ENCODE measurements at places on chromosomes 13 and 19.

- no peak for DNase-seq
Measured at GRCh38 chr19:21856773-21857514, 21.0 kb upstream of the ZNF43 start.

DNA sequence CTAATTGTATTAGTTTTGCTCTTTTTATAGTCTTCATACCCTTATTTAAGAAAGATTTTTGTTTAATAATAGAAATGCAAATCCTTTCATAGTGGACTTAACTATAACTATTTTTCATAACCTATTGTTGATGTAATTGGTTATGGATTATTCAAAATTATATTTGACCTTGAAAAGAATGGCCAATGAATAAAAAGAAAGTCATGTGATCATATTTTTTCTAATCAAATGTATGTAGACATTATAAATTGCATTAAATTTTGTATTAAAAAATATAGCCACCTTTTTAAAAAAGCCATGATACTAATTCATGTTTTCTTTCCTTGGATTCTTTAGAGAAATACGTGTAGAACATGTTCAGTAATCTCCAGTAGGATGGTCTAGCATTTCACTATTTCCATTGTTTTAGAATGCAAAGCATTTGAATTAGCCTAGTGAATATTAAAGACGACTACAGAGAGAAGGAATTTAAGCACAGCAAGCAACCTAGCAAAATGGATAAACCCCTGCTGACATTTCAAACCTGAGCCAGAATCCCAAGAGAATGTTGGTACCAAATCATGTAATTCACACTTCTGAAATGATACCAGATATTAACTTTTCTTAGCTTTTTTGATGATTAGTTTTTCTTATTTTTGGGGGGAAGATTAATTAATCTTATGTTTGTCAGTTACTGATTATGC is 1297.4 kb upstream of the MIR17HG start:
- DNase-seq = no peak

GRCh38 chr19:52584736-52585440 is 14.8 kb downstream of the ZNF701 start:
- no peak for DNase-seq

- no peak for DNase-seq
Measured at GRCh38 chr19:39115105-39115847, 10.3 kb upstream of the PAK4 start.

DNA sequence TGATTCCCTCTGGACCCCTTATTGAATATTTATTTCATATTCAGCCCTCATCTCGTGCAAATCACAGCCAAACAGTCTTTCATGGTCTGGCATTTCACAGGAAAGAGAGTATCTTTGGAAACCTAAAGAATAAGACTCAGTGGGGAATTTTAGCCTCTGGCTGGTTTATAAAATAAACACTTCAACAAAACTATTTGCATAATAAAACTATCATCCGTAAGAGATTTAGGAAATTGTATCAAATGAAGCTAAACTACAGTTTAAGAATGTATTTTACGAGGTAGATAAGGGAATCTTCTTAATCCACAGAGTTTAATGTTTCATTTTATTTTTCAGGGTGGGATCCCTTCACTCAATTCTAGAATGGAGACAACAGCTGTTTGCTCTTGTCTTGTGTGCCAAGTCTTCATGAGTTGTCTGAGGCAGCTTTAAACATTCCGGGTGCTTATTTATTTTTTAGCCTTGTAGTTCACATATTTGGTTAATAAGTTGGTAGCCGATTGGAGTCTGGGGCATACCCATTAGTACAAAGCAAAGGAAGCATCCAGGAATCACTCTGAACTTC is 634.4 kb upstream of the KLF12 start:
- DNase-seq = no peak

GRCh38 chr13:114005206-114005724 is 31.4 kb upstream of the C13orf46 start:
- no peak for DNase-seq

GRCh38 chr19:3535235-3535535 is 3.8 kb upstream of the TEKTIP1 start:
- DNase-seq = no peak

DNA sequence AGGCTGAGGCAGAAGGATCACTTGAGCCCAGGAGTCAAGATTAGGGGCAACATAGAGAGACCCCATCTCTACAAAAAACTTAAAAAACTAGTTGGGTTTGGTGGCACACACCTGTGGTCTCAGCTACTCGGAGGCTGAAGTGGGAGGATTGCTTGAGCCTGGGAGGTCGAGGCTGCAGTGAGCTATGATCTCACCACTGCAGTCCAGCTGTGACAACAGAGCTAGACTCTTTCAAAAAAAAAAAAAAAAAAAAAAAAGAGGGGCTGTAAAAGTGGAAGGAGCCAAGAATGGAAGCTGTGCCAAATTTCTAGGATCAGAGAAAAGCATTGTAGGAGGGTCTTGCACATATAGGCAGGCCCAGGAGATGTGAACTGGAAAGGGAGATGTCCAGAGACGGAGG is 9.6 kb downstream of the DNASE2 start:
- no peak for DNase-seq

GRCh38 chr13:59266478-59267063 is 897.2 kb downstream of the DIAPH3 start:
- DNase-seq = no peak

- no peak for DNase-seq
Measured at GRCh38 chr19:4678881-4679790, 9.0 kb upstream of the MYDGF start.

GRCh38 chr13:25267715-25268114 is 19.6 kb downstream of the MTMR6 start:
- DNase-seq = no peak

DNA sequence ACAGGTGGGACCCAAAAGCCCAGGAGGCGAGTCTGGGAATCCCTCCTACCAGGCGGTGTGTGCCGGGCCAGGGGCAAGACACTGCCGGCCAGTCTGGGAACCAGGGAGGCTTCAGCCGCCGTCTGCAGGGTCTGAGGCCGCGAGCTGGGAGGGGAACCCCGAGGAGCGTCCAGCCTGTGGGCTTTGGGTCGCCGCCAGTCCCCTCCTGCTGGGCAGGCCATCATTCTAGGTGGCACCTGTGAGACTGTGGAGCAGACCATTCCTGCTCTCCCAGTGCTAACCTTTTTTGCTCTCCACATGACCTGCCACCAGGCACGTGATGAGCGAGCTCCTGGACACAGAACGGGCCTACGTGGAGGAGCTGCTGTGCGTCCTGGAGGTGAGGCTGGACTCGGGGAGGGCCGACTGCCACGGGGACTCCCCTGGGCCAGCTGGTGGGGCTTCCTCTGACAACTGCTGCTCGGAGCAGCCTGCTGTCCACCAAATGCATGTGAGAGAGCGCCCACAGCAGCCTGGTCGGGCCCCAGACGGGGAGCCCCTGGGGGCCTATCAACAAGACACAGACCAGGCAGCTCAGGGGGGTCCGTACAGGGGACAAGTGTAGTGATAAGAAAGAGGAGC is 24.6 kb upstream of the F7 start:
- DNase-seq = no peak

DNA sequence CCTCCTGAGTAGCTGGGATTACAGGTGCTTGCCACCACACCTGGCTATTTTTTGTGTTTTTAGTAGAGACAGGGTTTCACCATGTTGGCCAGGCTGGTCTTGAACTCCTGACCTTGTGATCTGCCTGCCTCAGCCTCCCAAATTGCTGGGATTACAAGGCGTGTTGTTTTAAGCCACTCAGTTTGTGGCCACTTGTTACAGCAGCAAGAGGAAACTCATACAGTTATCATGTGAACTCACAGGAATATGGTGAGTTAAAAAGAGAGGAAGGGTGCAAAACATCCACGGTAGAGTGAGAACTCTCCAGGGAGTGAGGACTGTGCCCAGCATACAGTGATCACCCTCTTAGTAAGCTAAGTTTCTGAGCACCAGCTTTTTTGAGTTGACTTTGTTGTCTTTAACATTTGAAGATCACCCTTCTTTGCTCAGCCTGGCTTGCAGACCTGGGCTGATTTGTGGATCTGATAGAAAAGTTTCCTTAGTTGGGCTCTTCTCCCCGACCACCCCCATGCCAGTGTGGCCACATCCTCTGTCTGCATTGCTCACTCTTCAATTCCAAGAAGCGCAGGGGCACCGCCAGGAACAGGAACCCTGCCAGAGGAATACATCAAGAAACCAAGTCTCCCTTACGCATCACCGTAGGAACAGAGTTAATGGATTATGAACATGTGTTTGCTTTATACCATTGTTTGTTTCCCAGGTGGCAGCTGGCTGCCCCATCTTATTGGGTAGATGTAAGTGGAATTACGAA is 16.0 kb downstream of the ALOX5AP start:
- DNase-seq = no peak

DNA sequence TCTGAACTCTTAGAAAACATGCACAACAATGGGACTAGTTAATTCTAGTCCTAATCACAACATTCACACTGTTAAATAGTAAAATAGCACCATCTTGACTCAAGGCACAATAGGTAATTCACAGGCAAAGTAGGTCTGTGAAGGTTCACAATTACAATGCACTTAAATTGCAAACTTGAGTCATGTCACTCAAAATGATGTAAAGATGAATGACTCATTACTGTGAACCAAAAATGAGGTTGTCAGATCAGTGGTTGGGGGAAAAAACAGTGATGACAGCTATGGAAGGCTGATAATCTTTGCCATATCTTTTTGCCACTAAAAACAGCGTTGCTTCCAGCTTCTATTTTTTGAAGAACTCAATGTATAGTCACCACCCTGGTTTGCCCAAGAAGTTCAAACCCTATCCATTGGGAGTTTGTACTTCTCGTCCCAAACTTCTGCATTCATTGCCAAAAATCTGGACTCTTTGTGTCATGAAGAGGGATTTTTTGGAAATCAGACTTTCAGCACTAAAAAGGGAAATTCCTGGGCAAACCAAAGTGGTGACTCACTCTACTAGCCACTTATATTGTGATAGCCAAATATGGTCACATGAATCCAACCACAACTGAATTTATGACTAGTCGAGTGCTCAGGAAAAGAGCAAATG is 200.9 kb upstream of the TMTC4 start:
- DNase-seq = no peak

- DNase-seq = no peak
Measured at GRCh38 chr19:47765523-47766358, 12.8 kb upstream of the SELENOW start.

DNA sequence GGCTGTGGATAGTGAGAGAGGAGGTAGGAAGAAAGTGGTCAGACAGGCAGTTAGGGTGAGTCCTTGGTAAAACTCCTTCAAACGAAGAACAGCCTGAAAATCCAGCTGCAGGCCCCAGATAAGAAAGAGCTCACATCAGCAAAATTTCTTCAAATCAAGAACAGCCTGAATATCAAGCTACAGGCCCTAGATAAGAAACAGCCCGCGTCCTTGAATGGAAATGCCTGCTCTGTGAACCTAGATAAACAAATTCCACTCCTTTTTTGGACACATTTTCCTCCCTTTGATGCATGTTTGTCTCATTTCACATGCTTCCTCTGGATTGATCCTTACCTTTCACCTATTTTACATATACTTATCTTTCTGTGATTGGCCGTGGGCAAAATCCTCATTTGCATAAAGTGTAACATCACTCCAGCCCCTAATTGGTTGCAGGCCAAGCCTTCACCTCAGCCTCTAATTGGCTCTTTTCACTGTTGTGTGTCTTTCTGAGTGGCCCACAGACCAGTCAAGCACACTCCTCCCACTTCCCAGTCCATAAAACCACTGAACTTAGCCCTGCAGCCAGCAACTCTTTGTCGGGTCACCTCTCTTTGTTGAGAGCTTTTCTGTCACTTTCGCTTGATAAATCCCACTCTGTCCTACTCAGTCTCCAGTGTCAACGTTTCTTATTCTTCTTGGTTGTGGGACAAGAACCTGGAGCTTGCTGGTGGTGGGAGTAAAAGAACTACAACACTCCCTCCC is 6.0 kb upstream of the SULT2A1 start:
- no peak for DNase-seq

- DNase-seq = no peak
Measured at GRCh38 chr13:83201506-83201905, 680.8 kb downstream of the SLITRK1 start.

DNA sequence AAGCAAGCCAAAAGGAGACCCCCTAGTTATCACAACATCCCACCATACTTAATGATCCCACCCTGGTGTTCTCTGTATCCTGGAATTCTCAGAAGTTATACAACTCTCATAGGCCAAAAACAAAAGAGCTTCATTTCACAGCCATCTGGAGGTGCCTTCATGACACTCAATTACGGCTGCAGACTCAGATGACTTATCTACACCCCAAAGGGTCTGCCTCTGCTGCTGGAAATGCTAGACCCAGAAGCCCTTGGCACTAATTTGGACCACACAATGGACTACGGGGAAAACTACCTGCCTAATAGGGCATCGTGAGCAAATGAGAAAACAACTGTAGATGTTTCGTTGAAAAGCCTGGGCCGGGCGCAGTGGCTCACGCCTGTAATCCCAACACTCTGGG is 40.2 kb downstream of the BRD4 start:
- DNase-seq = no peak

- no peak for DNase-seq
Measured at GRCh38 chr13:80873589-80873988, 532.7 kb upstream of the SPRY2 start.

DNA sequence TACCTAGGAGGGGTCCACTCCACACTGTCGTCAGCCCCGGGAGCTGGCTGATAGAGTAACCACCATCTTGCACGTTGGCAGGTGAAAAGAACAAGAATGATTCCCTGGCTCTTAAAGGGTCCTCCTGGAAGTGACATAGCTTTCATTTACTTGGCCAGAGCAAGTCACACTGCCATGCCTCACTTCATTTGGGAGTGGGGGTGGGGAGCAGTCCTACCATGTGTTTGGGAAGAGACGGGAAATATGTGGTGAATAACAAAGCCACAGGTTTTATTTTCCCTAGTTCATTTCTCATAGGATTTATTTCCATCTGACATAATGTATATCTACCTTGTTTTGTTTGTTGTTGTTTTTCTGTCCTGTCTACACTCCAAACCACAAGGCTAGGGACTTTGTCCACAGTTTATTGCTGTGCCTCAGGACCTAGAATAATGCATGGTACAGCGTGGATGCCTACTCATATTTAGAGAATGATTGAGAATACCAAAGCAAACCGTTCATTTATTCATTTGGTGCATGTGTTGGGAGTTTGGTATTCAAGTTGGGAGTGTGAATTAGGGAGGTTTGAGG is 26.8 kb downstream of the UBAC2 start:
- DNase-seq = no peak

GRCh38 chr13:29131881-29132668 is 311.9 kb downstream of the MTUS2 start:
- DNase-seq = no peak

GRCh38 chr19:13840305-13841085 is 36.4 kb upstream of the NANOS3 start:
- no peak for DNase-seq

- DNase-seq = no peak
Measured at GRCh38 chr19:53057904-53058580, 13.5 kb downstream of the ERVV-2 start.

- DNase-seq = no peak
Measured at GRCh38 chr13:74110053-74110452, 24.2 kb downstream of the KLF12 start.

Measured in stimulated activated CD4-positive, alpha-beta T cell treated with anti-CD3 and anti-CD28 coated beads, Interleukin-1b, Interleukin-23, amount 100 ng/mL, for 24 hours (primary cell).